ENCODE measurements at places on chromosomes 2 and 18.

DNA sequence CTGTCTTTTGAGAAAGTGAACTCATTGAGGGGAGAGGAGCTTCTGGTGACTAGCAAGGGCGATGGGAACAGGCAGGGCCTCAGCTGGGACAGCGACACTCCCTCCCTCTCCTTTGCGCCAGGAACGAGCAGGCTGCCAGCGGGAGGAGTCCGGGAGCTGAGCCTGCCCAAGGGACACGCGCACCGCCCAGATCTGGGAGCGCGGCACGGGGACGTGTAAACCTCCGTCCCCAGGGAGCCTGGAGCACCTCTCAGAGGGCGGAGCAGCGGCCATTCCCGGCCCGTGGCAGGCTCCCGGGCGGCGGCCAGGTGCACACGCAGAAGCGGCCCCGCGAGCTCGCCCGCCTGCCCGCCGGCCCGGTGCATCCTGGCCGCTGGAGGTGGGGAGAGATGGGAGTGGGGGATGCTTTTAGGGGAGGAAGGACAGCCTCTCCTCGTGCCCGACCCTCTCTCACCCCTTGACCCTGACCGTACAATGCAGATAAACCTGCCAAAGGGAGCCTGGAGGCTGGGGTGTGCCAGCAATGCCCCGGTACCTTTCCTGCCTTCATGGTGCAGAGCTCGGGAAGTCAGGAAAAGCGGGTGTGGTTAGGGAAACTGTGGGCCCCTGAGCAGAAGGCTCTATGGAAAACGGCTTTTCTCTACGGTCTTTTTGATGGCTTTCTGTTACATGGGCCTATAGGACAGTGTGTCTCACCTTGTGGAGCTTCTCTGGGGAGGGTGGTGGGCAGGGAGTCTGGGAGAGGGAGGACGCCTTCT lies 2.2 kb downstream of the AQP4 start:
- peak; percentile 70 for DNase-seq

DNA sequence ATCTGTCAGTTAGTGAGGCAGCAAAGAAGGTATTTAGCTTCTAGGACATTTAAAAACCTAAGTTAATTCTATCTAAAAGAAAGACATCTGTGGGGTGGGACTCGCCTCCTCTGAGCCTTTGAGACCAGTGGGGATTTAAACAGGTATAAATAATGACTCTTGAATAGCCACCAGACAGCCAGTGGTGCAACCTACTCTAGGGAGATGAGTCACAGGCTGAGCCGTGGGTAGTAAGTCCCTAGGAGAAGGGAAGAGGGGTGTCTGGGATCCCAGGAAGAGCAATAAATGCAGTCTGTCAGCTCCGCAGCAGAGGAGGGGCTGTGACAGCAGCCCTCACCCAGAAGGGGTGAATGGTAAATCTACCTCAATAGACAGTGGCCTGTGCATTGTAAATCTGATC lies 43.1 kb upstream of the GALNT3 start:
- DNase-seq = no peak

GRCh38 chr2:115190459-115190858 lies 748.0 kb downstream of the DPP10 start:
- DNase-seq = no peak

- no peak for DNase-seq
Observed at GRCh38 chr2:6937582-6937981, 20.4 kb downstream of the RNF144A start.

- no peak for DNase-seq
Observed at GRCh38 chr2:176744146-176744545, 468.4 kb upstream of the HNRNPA3 start.

DNA sequence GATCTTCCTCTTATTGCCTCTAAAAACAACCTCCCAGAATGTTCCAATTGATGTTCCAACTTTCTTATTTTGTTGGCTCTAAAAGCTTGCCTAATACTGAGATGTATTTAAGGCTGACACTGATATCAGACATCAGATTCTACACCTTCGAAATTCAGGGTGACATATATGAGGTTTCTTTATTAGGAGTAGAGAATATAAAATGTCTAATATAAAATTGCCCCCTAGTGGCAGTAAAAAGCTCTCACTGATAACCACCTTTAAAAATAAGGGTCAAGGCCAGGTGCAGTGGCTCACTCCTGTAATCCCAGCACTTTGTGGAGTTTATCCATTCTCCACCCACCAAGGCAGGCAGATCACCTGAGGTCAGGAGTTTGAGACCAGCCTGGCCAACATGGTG lies 789.7 kb upstream of the SLC39A10 start:
- no peak for DNase-seq

DNA sequence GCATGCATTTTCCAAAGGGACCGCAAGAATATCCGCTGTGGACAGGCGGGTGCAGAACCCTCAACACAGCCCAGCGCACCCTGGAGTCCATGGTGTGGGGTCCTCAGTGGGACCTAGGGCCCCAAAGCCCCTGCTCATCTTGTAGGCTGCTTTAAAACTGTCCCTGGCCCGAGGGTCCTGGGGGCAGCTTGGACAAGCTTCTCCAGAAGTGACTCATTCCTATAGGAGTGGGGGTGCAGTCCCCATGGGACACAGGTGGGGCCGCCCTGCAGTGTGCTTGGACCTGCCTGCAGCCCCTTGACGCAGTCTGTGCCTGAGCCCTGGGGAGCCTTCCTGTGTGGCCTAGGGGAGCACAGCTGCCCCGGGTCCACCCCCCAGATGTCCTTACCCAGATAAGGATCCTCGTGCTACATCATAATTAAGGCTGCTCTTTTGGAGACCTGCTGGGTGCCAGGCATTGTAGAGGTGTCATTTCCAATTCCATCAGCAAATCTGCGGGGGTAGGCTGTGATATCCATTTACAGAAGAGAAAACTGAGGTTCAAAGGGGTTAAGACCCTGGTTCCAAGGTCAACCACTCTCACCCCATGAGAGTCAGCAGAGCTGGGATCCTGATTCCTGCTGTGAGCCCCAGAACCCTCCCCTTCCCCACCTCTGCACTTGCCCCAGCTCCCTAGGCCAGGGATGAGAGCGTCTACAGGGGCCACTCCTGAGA lies 1.7 kb upstream of the HS6ST1 start:
- peak; percentile 65 for DNase-seq

DNA sequence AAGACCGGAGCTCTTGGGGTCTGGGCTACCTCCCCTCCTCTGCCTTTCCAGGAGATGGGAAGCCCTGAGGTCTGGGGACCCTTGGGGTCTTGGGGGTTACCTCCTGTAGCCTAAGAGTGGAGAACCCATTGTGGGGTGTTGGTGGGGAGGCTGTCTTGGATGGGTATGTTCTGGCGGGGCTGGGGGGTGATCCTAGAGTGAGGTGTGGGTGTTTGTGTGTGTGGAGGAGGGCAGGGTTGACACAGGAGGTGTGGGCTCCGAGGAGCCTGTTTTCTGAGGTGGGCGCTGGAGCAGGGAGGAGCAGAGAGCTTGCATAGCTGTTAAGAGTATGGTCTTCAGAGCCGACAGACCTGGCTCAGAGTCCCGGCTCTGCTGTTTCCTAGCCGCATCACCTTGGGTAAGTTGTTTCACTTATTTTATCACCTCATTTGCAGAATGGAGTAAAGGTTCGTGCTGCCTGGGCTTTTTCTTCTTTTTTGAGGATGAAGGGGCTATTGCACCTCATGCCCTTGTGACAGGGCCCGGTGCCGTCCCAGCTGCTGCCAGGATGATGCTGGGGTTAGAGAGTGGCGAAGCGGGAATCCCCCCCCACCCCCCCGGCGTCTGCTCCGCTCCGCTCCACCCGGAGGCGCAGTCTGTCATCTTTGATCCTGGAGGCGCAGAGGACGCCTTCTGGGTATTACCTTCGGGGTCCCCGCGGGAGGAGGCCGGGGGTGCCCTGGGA lies 17.2 kb downstream of the TET3 start:
- DNase-seq = no peak

- DNase-seq = no peak
Observed at GRCh38 chr2:238114851-238115660, 14.9 kb downstream of the ESPNL start.

GRCh38 chr2:205782941-205783340 lies 100.6 kb downstream of the NRP2 start:
- DNase-seq = no peak

DNA sequence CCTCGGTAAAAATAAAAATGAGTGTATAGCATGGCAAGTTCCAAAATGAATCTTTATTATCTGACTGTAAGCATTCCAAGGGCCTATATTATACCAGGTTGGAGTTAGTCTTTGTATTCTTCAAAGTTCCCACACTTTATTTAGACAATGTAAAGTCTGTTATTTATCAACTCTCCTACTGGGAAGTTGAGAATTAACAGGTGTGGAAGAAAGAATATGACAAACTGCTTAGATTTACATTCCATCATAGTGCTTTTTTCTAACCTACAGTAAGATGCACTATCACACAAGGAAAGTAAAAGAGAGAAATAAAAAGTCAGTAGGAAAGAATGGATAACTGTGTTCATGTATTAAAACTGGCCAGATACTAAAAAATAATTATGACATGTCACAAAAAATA lies 93.3 kb downstream of the SESTD1 start:
- DNase-seq = no peak

DNA sequence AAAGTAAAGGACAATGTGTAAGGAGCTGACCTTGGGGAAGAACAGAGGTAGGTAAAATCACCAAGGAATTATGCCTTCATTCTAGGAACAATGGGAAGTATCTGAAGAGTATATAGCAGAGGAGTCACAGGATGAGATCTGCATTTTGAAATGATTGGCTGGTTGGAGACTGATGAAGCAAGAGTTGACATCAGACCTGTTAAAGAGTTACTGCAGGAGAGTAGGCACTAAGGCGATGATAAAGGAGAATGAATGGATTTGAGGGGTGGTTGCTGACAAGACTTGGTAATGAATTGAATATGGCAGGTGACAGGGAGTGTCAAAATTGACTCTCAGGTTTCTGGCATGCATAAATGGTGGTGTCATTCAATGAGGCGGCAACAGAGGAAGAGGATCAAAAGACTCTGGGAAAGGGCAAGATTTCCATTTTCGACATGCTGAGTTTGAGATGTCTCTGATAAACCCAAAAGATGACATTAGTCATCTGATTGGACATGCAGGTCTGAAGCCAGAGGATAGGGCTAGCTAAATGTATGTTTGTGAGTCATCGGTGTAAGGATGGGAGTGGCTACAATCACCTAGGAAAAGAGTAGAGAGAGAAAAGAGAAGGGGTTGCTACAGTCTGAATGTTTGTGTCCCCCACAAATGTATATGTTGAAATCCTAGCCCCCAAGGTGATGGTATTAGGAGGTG lies 236.5 kb downstream of the DYM start:
- no peak for DNase-seq

DNA sequence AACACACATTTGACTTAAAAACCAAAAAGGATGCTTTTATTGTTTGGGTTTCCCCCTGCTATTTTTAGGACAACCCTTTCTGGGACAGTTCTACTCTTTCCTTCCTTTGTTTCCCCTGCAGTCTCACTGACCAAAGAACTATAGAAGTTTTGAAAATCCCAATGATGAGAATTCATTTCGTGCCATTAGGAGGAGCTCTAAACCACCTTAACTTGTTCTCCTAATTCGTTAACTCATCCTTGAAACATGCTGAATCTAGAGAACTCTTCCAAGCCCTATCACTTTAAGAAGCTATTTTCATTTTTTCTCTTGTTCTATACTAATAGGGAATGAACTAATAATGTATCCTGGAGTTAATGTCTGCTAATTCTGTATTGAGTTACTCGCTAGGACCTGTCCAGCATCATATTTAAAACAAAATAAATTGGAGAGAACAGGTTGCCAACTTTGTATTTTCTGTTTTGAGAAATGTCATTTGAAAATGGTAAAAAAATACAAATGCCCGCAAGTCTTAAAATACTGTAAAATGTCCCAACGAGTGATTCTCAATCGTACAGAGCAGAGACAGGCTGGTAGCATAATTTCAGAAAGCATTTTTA lies 62.9 kb downstream of the AFTPH start:
- peak; percentile 50 for DNase-seq

GRCh38 chr2:61853086-61853846 lies 594 bp downstream of the FAM161A start:
- no peak for DNase-seq

DNA sequence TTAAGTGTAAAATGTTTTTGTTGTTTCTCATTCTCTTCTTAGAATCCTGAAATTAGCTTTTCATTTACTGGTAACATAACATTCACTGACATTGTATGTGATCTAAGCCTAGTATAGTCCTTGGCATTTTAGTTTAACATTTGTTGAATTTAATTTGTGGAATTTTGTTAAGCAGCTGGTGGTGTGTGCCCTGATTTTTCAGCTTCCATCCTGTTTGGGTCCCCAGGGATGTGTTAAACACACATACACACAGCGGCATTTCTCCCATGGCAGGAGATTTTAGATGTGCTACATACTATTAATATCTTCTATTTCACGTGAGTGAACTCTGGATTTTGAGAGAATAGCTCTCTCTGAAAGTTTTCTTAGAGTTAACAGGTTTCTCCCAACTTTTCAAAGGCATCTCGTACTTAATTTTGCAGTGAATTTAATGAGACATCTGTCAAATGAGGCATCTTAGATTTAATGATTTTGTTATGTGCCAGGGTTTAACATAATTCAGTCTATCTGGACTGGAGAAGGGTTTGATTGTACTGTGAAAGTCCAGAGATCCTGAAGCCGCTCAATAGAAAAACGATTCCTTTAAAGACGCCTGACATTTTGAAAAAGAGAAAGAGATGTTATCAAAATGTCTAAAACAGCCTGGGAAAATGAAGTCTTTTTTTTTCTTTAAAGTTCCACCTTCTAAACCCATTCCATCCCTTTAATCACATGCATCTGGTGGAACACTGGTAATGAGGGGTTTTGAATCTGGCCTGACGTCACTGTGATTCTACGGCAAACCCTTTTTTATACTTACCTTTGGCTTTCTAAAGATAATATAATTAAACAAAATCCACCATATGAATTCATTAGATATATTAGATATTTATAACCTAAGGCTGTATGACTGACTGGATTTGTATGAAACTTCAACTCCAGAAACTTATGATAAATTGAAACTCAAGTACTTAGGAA lies 6.8 kb downstream of the PHLPP1 start:
- DNase-seq = no peak

DNA sequence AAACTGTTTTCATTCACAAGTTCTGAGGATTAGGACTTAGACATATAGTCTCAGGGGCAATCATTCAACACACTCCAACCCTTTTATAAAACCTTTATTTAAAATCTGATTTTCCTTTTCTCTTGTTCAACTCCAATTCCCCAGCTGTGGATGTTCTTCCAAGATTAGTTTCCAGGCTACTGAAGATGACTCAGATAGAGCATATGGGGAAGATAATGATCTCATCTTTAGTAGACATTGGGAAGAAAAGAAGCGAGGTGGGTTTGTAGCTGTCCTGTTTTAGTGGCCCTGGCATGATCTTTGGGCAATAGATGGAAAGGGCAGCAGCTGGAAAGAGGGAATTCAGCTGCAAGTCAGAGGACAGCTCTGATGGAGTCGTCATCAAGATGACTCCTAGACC lies 247.7 kb upstream of the CCDC68 start:
- DNase-seq = no peak

- DNase-seq = no peak
Observed at GRCh38 chr2:134455426-134455825, 201.6 kb downstream of the MGAT5 start.

DNA sequence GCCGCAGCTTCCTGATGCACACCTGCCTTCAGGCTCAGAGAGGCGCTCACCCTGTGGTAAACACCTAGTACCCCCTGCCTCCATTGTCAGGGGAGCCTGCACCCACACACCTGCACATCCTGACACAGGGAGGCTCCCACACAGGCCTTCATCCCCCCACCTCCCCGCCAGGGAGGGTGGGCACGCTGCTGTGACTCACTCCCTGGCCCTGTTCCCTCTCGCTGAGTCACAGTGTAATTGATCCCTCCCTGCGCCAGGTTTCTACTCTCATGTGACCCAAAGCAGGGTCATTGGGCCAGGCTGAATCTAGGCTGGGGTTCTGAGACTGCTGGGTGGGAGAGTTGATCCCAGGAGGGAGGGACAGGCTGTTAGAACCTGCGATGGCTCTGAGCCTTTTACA lies 8.5 kb upstream of the CELF4 start:
- DNase-seq = no peak

GRCh38 chr2:67776276-67776675 lies 286.5 kb downstream of the C1D start:
- no peak for DNase-seq

All from H7 (cell line).